ENCODE measurements at places on chromosomes 5 and 9. TPM values are rescaled to one million over a fixed set of nuclear protein-coding genes. Genes with fewer than 3 reads are reported as not detected.

The CD180 gene
- total RNA-seq = not detected

The SLC35D2 gene
- 15.0 TPM for total RNA-seq

The KIF12 gene
- 3.1 TPM for total RNA-seq

The SPATA6L gene
- 0.28 TPM for total RNA-seq

All from foreskin keratinocyte (primary cell).